Effector memory CD4-positive, alpha-beta T cell (primary cell): ENCODE measurements at places on chromosomes 7 and 10.

GRCh38 chr10:4354382-4354812 is 471.6 kb upstream of the AKR1E2 start:
- no peak overlapping the region for H3K4me3 ChIP-seq
- H3K27me3 ChIP-seq = no peaks in the 10 kb centered on the region
- no peak for DNase-seq
- H3K4me1 ChIP-seq = no peaks in the 10 kb centered on the region
- no peaks in the 10 kb centered on the region for H3K36me3 ChIP-seq

- no peaks in the 10 kb centered on the region for H3K27me3 ChIP-seq
- no peaks in the 10 kb centered on the region for H3K36me3 ChIP-seq
- DNase-seq = no peak
These were observed 475.8 kb upstream of the C7orf33 start for GRCh38 chr7:148114804-148115203.

GRCh38 chr10:131569851-131570715 is 258.6 kb upstream of the TCERG1L start:
- H3K4me3 ChIP-seq = no peak overlapping the region
- H3K36me3 ChIP-seq = no peaks in the 10 kb centered on the region
- H3K27me3 ChIP-seq = no peaks in the 10 kb centered on the region
- no peak overlapping the region for H3K27ac ChIP-seq
- no peak for DNase-seq

DNA sequence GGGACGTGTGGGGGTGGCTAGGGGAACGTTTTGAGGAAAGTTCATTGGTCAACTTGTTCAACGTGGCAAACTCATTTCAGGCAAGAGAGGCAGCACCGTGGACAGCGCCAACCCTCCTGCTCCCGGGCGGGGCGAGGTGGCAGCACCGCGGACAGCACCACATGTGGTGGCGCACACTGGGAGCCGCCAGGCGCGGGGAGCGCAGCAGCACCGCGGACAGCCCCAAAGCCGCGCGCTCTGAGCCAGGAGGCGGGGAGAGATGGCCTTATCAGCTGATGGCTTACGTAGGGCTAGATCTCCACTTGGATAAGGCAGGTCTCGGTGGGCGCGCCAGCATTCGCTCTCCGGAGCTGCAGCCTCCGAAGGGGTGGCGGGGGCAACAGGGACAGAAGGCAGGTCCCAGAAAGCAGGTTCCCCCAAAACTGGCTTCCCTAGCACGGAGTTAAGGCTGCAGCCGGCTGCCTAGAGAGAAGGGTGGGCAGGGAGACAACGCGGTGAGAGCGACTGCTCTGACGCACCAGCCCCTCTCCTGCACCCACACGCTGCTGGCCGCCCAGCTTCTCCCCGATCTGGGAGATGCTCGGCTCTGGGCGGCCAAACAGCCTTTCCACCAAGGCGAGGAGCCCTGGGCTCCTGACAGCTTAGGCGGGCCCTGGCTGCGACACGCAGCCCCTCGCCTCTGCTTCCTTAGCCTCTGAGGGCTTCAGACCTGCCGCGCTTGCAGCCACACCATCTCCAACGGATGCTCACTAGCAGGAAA is at the start of gene HTR5A:
Gene HTR5A (plus strand): TSS at position 333 of the 760 bp plus-strand sequence. CDS start 576 bp downstream, outside the sequence.
- no peaks in the 10 kb centered on the region for H3K4me1 ChIP-seq
- H3K4me3 ChIP-seq = no peak within 1 kb of the TSS
- DNase-seq = peak; percentile 55
- H3K27ac ChIP-seq = no peak within 1 kb of the TSS
- H3K36me3 ChIP-seq = no peaks in the 10 kb centered on the region
- H3K27me3 ChIP-seq = peaks cover 3% of the 10 kb centered on the region

DNA sequence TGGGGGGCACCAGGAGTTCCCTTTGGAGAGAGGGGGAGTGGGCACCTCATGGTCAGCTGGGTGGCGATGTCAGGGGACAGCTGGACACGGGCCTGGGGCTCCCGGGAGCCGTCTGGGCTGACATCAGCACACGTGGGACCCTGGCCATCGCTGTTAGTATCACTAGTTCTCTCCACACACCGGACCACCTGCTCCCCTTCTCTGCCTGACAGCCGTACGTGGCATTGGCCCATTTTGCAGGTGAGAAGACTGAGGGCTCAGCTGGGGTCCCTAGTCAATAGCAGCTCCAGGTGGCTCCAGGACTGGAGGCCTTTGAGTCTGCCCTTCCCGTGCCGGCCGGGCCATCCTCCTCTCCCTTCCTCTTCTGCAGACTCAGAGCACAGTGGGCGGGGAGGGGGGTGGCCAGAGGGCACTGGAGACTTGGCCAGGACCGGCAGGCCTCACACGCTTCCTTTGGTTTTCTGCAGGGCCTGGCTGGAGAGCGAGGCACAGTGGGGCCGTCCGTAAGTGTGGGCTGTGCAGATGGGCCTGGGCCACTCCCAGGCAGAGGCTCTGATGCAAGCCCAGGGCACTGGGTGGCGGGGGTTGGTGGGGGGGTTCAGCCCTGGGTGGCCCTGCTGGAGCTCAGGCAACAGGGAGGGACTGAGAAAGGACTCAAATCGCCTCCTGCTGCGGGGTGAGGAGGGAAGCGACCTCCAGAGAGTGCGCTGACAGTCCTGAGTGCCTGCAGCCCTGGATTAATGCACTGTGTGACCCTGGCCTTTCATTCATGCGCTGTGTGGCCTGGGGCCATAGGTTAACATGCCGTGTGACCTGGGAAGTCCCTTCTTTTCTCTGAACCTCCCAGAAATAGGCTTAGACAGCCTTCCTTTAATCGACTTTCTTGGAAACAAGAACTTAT is 78.2 kb downstream of the MYL10 start:
- no peaks in the 10 kb centered on the region for H3K27me3 ChIP-seq
- H3K27ac ChIP-seq = no peak overlapping the region
- H3K4me3 ChIP-seq = no peak overlapping the region
